ENCODE measurements at places on chromosomes 5 and 9.

DNA sequence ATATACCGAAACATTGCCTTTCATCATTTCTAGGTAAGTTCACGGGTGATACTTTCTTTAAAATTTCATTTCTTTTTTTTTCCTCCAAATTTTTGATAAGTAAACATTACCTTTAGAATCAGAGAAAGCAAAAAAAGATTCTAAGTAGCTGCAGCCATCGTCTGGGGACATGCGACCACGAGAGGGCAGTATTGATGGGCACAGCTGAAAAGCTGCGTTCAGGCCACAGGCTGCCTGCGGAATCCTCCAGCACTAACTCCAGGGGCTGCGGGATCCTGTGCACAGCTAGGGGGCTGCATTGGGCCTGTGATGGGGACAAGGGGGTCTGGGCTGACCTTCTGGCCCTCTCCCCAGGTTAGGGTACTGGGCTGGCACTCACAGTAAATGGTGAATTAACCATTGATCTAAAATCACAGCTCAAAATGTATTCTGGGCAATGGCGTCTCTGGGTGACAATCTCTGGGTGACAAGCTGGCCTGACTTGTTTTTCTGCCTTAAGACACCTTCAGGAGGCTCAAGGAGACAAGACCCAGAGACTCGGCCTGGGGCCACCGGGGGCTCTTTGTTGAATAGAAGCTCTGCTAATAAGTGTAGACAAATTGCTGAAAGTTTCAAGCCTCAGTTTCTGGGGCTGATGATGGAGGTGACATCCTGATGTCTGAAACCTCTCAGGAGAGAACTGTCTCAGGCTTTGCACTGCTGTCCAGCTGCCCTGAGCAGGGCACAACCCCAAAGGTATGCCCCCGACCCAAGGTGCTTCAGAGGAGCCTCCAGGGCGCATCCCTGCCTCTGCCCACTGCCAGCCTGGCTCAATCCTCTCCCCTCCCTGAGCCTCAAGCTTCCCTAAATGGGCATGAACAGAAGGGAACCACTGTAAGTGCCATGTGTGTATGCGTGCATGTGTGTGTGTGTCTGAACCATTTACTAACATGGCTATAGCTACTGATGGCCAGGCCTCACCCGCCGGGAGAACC is 44.3 kb upstream of the SARDH start:
- peak; percentile 68 for DNase-seq

GRCh38 chr5:140926443-140927227 is 536 bp downstream of the PCDHAC1 start:
- DNase-seq, result no peak

GRCh38 chr5:89342106-89342876 is 459.3 kb upstream of the MEF2C start:
- DNase-seq, result no peak

DNA sequence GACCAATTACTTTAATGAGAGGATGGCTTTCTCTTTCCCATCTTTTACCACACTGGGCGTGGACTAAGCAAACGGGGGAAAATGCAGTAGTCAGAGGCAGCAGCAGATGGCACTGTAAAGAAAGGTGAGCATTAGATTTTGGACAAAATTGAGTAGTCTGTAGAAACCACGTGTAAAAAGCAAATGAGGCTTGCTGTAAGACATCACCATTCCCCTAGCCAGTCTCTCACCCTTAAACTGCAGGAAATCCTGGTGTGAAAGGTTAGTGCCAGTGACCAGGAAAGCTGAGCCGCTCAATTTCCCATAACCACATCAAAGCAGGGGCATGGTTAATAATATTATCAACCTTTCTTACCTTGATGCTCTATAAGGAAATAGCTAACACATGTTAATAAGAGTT is 31.8 kb downstream of the SPATA31C2 start:
- no peak for DNase-seq

GRCh38 chr5:43815497-43815896 is 212.5 kb downstream of the NNT start:
- no peak for DNase-seq

DNA sequence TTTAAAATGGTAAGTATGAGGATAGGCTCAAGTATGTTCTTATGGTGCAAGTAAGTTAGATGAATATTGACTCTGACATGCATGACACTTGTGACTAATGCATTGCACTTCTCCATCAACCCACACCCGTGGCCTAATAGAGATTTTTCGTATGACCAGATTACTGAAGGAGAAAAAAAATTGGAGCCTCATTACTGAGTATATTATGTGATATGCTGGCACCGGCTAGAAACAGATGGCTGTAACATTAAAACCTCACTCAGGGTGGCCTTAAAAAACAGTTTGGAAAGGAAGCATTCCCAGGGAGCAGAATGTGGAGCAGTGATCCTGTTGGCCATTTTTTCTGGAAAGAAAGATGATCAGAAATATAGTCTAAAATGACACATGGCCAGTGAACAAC is 766.4 kb downstream of the PRELID2 start:
- no peak for DNase-seq

- peak; percentile 11 for DNase-seq
Observed at GRCh38 chr5:35202319-35203111, 27.8 kb downstream of the PRLR start.

DNA sequence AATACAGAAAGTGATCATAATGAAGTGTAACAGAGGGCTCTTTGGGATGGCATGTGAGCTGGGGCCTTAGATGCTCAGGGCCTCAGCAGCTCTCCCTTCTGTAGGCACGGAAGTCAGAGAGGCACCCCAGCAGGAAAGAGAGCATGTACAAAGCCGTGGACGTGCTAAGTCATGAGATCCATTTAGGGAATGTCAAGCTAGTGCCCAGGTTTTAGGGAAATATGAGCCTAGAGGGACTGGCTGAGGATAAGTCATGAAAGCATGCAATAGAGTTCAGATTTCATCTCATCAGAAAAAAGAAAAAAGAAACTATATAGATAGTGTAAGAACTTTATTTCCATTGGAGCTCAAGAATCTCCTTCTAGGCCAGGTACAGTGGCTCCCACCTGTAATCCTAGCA is 379.5 kb upstream of the KLF4 start:
- DNase-seq, result no peak

GRCh38 chr5:75412111-75412990 is 75.3 kb downstream of the HMGCR start:
- no peak for DNase-seq
